ENCODE measurements at places on chromosomes 7 and 10.

- no peak for DNase-seq
These were observed 542.5 kb downstream of the GATA3 start for GRCh38 chr10:8596929-8597472.

DNA sequence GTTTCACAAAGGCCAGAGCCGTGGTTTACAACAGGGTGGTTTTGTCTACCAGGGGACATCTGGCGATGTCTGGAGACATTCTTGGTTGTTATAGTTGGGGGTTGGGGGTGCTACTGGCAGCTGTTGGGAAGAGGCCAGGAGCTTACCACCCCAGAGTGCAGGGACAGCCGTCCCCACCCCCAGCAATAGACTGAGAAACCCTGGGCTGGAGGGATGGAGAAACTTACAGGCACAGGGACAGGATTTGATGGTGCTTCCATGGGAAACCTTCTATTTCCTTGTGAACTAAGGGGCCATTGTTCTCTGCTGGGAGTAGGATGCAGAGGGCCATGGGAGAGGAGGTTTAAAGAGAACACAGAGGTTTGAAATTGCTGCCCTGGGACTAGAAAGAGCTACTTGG, 10.9 kb downstream of the ADCK2 start:
- DNase-seq: no peak

DNA sequence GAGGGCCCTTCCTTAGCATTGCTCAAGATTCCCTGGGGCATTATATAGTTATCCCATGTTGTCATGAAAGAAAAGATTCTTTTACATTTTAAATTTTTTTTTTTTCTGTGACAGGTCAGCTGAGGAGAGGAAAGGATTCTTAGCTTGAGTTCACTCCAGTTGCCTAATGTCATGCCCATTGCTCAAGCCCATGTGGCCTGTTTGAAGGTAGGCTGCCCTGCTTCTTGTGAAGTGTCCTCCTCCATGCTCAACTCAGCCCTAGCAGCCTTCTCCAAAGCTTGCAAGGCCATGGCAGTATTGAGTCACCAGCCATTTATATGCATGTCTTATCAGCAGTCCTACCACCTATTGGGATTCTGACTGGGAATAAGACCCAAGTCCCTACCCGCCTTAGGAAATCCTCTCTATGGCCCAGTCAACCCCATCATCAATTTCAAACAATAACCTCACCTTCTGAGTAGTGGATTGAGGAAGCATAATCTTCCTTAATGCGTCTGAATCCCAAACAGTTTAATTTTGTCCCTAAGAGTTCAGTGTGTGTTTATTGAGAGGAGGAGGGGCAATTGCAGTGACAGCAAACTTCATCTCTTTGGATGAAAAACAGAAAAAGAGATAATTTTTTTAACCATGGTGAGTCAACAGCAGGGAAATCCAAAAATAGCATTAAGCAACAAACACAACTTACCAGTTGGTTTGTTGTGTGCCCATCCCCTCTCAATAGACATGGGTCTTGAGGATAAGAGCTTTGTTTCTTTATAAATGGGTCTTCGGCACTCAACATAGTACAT, 38.6 kb upstream of the WASL start:
- no peak for DNase-seq

- no peak for DNase-seq
These were observed 4.8 kb upstream of the KCNIP2 start for GRCh38 chr10:101848408-101848807.

GRCh38 chr10:131728286-131729228, 172.3 kb upstream of the PPP2R2D start:
- DNase-seq: no peak

- no peak for DNase-seq
These were observed 359.1 kb downstream of the EXOC4 start for GRCh38 chr7:133611955-133612354.

DNA sequence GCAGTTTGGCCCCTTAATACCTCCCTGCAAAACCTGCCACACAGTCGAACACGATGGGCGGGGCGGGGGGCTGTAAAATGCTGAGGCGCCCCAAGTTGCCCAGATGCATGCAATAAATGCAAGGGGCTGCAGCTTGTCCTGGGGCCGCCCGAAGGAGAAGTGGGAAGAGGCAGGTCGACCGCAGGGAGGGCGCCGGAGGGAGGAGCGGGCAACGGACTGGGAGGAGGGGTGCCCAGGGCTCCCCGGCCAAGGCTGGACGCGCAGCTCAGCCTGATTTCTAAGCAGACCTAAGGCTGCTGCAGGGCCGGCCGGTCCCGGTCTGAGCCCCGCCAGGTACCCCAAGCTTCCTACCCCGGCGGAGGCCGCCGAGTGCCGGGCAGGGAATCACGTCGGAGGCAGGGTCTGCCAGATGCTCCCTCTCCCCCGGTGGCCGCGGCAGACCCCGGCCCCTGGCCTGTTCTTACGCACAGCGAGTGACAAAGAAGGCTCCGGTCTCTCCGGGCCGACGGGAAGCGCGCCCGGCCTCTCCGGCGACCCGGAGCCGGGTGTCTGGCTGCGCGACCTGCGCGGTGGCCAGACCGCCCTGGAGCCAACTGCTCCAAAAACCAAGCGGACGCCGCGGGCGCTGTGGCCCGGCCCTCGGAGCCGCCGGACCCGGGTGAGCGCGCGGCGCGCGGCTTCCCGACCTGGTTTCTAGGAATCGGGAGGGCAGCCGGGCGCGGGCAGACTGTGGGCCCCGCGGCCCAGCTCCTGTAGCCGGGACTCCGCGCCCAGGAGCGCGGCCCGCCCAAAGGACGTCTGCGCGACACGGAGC, 744 bp upstream of the EBF3 start:
- no peak for DNase-seq

- no peak for DNase-seq
These were observed 513.7 kb downstream of the RPS24 start for GRCh38 chr10:78547397-78547796.

DNA sequence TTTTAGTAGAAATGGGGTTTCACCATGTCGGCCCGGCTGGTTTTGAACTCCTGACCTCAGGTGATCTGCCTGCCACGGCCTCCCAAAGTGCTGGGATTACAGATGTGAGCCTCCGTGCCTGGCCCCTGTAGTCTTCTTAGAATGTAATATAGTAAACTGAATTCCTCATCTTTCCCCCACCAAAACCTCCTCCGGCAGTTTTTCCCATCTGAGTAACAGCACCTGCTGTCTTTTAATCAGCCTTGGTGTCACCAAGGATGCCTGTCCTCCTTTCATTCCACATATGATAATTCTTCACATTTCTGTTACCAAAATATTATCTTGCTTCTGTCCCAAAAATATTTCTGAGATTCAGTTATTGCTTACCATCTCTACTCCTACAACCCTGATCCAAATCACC, 80.2 kb downstream of the ZEB1 start:
- DNase-seq: no peak

- no peak for DNase-seq
These were observed 284.0 kb downstream of the CELF2 start for GRCh38 chr10:11301571-11302111.

GRCh38 chr7:54541669-54542625, at the start of gene VSTM2A:
TSS of gene VSTM2A (plus strand) at chr7:54542375. CDS start at chr7:54542731, 356 bp downstream.
- no peak for DNase-seq

DNA sequence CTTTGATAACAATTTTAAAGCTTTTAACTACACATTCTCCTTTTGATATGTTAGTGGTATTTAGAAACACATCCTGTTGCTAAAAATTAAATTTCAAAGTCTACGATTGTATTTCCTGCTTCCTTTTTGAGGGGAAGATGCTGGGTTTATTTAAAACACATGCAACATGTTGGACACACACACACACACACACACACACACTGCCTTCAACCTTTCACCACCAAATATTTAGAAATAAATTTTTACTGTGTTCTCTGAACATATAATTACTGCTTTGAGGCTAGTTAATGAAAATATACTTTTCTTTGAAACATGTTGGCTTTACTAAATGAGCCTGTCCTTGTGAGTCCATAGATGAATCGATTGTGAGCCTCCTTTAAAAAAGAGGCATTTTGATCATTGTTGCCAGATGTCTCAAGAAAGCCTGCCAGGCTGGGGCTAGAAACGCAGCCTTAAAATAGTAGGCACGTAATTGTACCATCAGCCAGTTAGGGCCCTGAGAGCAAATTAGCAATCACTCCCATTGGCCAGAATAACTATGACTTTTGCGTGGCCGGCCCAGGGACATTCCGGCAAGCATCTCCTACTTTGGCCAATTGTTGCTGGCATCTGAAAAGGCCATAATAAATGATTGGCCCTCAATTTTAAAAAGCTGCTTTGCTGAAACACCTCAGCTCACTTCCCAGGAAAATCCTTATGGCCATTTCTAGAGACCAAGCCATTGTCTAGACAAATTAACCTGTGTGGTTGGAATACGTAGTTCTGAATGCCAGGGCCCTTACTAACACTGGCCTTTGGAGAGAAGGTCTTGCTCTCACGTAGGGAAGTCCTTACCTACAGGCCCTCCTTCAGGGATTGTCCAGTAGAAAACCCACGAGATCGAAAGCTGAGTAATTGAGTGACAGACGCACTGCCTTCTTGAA, 9.9 kb upstream of the TEX36 start:
- no peak for DNase-seq

DNA sequence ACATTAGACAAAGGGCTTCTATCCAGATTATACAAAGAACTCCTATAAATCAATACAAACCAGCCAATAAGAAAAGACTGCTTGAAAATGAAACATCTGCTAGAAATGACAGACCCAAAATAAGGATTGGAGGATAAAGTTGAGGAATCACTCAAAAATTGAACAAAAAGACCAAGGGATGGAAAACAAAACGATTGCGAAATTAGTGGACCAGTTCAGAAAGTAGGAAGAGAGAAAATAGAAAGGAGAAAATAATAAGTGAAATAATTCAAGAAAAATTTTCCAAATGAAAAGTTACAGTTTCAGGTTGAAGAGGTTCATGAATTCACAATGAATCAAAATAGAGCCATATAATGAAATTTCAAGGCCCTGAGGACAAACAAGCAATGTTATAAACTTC, 115.8 kb upstream of the CTBP2 start:
- DNase-seq: no peak

GRCh38 chr10:131516285-131516684, 204.8 kb upstream of the TCERG1L start:
- no peak for DNase-seq

DNA sequence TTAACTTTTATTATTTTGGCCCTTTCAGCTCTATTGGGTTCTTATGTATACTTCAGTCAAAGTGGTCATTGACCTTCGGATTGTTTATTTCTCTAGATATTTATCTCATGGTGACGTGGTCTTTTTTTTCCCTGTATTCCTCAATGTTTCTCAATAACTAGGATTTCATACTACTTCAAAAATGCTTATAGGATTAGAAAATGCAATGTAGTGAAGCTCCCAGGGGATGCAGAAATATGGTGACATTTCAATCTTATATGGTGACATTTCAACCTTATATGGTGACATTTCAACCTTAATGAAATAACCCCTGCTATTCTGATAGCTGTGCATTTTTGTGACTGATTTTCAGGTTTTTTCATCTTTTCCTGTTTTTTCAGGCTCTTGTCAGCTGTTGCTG, 51.4 kb downstream of the CHRM2 start:
- DNase-seq: no peak

DNA sequence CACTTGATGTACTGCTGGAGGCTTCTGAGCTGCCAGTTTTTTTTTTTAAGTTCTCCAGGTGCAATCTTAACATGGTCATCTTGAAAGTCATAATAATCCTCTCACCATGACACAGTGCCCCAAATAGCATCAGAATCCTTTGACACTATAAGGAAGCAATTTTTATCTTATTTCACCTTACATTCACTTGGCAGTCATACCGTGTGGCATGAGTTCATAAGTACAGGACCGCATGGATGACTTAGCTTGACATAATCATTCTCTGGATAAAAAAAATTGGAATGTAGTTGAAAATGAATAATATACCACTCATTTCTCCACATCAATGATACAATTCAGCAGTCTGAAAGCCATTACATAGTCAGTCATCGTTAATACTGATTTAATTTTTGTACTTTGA, 25.6 kb upstream of the TMEM196 start:
- DNase-seq: no peak

- DNase-seq: no peak
These were observed 19.1 kb upstream of the TNKS2 start for GRCh38 chr10:91779011-91779605.
